ENCODE measurements at places on chromosomes 12 and 14. TPM values are rescaled to one million over a fixed set of nuclear protein-coding genes. Genes with fewer than 3 reads are reported as not detected.
A peak's percentile ranks its signal among the peaks of the same experiment; 100 is the strongest.

The SUOX gene
- 27.2 TPM for total RNA-seq

The DBX2 gene
- not detected for total RNA-seq

The DNAJC22 gene
- total RNA-seq = 0.15 TPM

The DAO gene
- not detected for total RNA-seq

DNA sequence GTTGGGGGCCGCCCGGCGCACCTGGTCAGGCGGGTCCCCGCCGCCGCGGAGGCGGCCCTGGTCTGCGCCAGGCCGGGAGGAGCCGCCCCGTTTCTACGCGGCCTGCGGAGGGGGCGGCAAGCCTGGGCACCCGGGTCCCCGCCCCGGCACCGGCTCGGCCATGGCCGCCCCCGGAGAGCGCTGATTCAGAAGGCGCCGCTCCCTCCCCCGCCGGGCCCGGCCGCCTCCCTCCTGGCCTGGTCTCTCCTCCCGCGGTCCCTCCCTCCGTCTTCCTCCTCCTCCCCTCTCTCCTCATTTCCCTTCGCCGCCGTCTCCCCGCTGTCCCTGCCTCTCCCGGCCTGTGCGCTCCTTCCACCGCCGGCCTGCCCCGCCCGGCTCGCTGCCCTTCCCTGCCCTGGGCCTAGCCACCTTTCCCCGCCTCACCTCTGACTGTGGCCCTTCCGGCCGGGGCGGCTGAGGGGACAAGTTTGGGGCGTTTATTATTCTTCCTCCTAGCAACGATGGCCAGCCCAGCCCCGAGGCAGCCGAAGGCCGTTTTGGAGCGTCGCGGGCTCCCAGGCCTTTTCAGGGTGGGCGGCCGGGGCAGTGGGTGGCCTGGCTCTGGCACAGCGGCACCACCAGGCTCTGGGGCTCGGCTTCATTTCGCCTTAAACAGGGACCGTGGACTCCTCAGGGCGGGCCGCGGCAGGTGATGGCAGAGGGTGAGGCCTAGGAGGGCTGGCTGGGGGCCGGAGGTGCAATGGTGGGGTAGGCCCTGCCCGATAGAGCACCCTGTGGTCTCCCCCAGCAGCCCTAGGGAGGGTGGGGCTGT is 768 bp downstream of the CEP170B start:
- DNase-seq = peak; percentile 93

- DNase-seq = peak; percentile 96
Observed at GRCh38 chr12:6927379-6928021, at the start of gene ATN1. Gene ATN1 (plus strand): TSS chr12:6927959. CDS start chr12:6934002, 6,043 bp downstream.

DNA sequence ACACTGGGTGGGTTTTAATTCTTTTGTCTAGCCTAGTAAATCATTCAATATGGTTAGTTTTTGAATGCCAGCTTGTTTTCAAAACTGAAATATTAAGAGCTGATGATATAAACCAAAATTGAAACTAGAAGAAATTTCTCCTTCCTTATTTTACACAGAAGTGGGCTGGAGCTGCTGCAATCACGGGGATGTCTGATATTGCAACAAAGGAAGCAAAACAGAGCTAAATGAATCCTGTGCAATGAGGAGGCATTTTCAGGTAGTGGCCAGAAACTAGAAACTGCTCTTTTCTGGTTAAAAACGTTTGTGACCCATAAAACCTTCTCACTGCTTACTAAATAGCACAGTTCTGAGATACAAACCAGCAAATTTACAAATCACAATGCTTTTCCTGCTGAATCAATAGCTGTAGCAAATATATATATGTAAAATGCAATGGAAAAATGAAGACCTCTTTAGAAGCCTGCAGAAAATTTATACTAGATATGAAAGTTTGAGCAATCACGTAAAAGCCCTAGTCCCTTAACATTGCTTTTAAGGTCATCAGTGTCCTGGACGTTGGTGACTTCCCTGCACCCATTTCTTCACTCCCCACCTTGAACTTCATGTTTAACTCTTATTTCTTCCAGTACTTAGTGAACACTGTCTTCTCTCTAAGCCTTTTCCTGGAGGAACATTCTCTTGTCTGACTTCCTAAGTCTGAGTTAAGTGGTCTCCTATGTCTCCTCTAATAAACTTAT is 15.9 kb upstream of the LRRK2 start:
- no peak for DNase-seq

- peak; percentile 73 for DNase-seq
Observed at GRCh38 chr14:76929927-76930326, 98.6 kb downstream of the IRF2BPL start.

- DNase-seq = no peak
Observed at GRCh38 chr14:56708704-56709103, 101.6 kb downstream of the OTX2 start.
